ENCODE measurements at places on chromosomes 5 and 9.

GRCh38 chr5:134125039-134126015 lies 10.8 kb downstream of the TCF7 start:
- H3K4me3 ChIP-seq = no peak overlapping the region
- H3K27me3 ChIP-seq = no peaks in the 10 kb centered on the region
- DNase-seq = no peak
- peaks cover 13% of the 10 kb centered on the region for H3K4me1 ChIP-seq
- no peak overlapping the region for H3K27ac ChIP-seq

DNA sequence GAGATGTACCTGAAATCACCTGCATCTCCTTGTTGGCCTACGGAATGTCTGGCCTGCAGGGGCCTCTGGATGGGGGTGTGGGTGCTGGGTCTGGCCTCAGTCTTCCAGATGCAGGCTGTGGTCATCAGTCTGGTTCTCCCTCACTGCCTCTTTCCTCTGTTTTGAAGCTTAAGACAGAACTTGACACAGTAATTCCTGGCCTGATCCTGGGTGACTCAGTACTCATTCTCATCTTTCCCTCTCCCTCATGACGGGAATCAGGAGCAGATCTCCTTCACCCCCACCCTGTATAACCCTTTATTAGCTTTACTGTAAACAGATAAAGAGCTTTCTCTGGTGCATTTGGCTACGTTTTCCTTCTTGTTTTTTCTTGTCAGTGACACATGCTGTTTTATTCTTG lies 89.3 kb upstream of the ADAMTS16 start:
- H3K4me3 ChIP-seq = no peak overlapping the region
- peaks cover 10% of the 10 kb centered on the region for H3K27me3 ChIP-seq
- no peak for DNase-seq
- no peaks in the 10 kb centered on the region for H3K4me1 ChIP-seq

GRCh38 chr5:50855001-50855400 lies 188.6 kb downstream of the PARP8 start:
- DNase-seq = no peak
- no peak overlapping the region for H3K4me3 ChIP-seq
- H3K27ac ChIP-seq = no peak overlapping the region
- H3K4me1 ChIP-seq = peaks cover 11% of the 10 kb centered on the region

DNA sequence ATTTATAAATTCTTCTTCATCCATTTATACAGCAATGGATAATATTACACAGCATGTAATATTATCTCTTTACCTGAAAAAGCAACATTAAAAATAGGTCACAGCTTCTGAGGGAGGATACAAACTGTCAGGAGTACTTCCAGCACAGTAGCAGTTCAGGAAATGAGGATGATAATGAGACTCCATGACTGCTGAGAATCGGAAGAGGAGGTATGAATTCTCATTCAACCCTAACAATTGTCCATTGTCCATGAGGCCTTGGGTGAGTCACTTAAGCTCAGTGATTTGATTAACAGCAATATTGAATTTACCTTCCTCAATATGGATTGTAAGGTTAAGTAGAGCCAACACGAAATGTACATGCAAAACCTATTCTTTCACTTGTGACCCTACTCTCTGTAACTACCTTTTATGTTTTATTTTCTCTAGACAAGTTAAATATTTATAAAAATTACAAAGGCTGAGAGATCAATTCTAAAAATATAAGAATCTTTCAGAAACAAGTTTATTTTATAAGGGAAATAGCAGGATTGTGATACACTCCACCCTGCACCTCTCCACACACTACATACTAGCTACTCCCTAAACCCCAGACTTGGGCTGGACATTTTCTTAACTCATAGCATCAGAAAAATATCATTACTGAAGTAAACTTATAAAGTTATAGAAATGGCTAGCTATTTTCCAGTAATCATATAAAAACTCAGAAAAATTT lies 159.1 kb upstream of the ACOT12 start:
- H3K27me3 ChIP-seq = no peaks in the 10 kb centered on the region
- H3K36me3 ChIP-seq = peaks cover 23% of the 10 kb centered on the region
- no peak for DNase-seq

- no peak for DNase-seq
- H3K4me3 ChIP-seq = no peak overlapping the region
- H3K27me3 ChIP-seq = no peaks in the 10 kb centered on the region
These were observed 34.5 kb upstream of the FAM151B start for GRCh38 chr5:80453366-80453765.

- DNase-seq = no peak
- H3K27me3 ChIP-seq = peaks cover 3% of the 10 kb centered on the region
- no peaks in the 10 kb centered on the region for H3K4me1 ChIP-seq
- H3K27ac ChIP-seq = no peak overlapping the region
- no peak overlapping the region for H3K4me3 ChIP-seq
These were observed 6.4 kb upstream of the MSX2 start for GRCh38 chr5:174717826-174718455.

DNA sequence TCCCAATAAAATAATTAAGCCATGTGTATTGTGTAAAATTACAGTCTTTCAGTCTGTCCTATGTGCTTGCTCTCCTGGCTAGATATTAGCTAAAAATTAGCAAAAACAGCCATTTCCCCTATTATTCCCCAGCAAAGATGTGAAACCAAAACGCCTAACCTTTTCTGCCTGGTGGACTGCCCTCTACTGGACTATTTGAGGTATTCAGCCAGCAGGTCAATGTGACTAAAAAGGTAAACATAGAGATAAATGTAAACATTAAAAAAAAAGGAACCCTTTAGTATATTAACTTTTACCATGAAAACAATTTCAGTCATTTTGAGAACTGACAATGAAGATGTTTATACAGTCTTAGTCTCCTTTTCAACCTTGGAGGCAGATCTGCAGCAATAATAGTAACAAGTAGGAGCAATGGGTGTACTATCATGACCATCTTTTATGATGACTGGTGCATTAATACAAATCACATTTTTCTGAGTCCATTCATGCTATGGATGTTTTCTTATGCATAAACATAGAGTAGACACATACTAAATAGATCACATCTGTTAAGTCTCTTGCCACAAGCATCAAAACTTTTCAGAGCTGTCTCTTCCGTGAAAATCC lies 10.1 kb downstream of the ATG12 start:
- no peaks in the 10 kb centered on the region for H3K27me3 ChIP-seq
- H3K36me3 ChIP-seq = peaks cover 72% of the 10 kb centered on the region
- peak; percentile 36 for DNase-seq
- H3K27ac ChIP-seq = no peak overlapping the region
- H3K4me3 ChIP-seq = no peak overlapping the region
- H3K4me1 ChIP-seq = no peaks in the 10 kb centered on the region

DNA sequence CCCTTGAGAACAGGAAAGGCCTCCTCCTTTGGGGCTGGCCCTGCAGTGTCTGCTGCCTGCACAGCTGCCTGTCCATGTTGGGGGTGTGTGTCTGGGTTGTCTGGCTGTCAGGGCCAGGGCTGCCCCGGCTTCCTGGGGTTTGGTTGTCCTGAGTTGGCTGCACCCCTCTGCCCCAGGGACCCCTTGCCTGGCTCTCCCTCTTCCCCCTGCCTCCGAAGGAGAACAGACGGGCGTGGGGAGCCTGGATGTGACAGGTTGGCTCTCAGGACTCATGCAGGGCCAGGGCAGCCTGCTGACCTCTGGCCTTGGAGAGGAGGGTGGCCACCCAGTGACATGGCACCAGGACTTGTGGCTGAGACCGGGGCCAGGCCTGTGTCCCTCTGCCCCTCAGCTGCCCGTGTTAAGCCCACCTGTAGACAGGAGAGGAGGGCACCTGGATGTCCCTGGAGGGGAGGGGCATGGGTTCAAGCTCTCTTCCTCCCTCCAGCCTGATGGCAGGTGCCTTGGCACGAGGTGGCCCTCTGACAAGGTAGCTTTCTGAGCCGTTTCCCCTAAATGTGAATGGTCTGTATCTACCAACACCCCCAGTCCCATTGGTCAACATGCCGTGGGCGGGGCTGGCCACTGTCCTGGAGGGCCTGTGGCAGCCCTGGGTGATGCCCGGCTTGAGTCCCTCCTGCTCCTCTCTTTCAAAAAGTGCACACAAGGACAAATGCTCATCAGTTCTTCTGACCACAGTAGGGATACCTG lies 34.9 kb downstream of the WNK2 start:
- no peaks in the 10 kb centered on the region for H3K4me1 ChIP-seq
- H3K36me3 ChIP-seq = no peaks in the 10 kb centered on the region
- no peak overlapping the region for H3K4me3 ChIP-seq
- no peak for DNase-seq
- H3K27ac ChIP-seq = no peak overlapping the region

DNA sequence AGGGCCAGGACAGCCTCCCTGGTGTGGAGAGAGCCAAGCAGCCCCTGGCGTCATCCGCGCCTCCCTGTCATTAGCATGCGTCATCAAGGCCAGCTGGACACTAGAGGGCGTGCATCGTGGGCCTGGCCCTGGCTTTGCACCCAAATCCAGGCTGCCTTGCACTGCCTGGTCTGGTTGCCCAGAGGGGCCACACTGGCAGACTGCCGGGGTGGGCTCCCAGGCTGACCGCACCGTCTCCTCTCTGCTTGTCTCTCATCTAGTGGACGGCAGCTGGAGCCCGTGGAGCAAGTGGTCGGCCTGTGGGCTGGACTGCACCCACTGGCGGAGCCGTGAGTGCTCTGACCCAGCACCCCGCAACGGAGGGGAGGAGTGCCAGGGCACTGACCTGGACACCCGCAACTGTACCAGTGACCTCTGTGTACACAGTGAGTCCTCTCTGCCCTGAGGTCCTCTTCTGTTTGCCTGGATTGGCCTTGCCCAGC lies 29.0 kb downstream of the HK3 start:
- H3K4me3 ChIP-seq = peak overlapping the region; percentile 32
- 0 out of 2 replicates have a peak, but pooled peaks cover under 1% of the 10 kb centered on the region for H3K4me1 ChIP-seq
- H3K27me3 ChIP-seq = peaks cover 5% of the 10 kb centered on the region
- H3K36me3 ChIP-seq = no peaks in the 10 kb centered on the region
- H3K27ac ChIP-seq = no peak overlapping the region
- DNase-seq = no peak

GRCh38 chr5:63439537-63439936 lies 522.7 kb downstream of the HTR1A start:
- H3K27me3 ChIP-seq = no peaks in the 10 kb centered on the region
- H3K36me3 ChIP-seq = no peaks in the 10 kb centered on the region
- no peak overlapping the region for H3K4me3 ChIP-seq
- no peak for DNase-seq
- H3K27ac ChIP-seq = no peak overlapping the region
- no peaks in the 10 kb centered on the region for H3K4me1 ChIP-seq

- no peaks in the 10 kb centered on the region for H3K27me3 ChIP-seq
- DNase-seq = no peak
- H3K36me3 ChIP-seq = no peaks in the 10 kb centered on the region
These were observed 97.4 kb upstream of the CLINT1 start for GRCh38 chr5:157956271-157956885.

DNA sequence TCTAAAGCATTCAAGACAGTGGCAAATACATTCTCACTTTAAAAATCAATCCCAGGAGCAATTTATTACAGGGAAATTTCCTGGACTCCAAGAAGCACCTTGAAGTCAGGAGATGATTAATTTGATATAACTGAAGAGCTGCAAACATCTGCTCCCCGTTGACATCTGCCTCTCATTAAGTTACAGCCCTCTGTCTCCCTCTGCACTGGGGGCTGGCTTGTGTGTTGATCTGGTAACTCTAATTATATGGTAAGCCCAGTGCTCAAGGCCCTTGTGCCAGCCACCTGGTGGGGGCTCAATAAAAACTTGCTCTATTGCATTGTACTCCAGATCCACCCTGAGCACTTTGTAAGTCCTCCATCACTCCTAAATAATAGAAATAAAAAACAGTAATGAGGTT lies 131.1 kb upstream of the ZNF462 start:
- no peak overlapping the region for H3K4me3 ChIP-seq
- no peaks in the 10 kb centered on the region for H3K27me3 ChIP-seq
- no peak for DNase-seq
- no peaks in the 10 kb centered on the region for H3K36me3 ChIP-seq
- no peak overlapping the region for H3K27ac ChIP-seq

GRCh38 chr5:143182901-143183820 lies 220.3 kb downstream of the NR3C1 start:
- H3K36me3 ChIP-seq = no peaks in the 10 kb centered on the region
- no peaks in the 10 kb centered on the region for H3K4me1 ChIP-seq

DNA sequence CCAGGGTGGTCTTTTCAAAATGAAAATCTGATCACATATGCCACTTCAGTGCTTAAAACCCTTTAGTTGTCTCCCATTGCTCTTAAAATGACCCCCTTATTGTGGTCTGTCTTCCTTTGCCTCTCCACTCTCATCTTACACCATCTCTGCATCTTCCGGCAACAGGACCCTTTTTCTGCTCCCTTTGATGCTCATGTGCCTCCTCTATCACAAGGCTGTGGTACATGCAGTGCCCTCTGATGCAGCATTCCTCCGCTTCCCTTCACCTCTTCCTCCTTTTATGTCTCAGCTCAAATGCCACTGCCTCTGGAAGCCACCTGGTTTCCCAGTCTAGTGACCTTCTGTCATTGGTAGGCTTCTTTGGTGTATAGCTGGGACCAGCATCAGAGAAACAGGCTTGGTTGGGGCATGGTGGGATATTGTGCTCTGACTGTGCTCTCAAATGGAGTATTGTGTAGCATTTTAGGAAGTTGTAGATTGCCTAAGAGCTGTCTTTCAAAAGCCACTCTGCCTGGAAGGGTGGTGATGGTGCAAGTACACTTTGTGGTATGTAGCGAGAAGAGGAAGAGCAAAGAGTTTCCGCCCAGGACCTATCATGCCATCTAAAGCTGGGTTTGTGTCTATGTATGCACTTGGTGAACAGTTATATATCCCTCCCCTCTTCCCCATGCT lies 28.1 kb downstream of the ARHGAP26 start:
- no peaks in the 10 kb centered on the region for H3K36me3 ChIP-seq
- no peaks in the 10 kb centered on the region for H3K27me3 ChIP-seq
- peak; percentile 73 for DNase-seq

GRCh38 chr5:60541980-60542379 lies 158.0 kb downstream of the DEPDC1B start:
- no peak overlapping the region for H3K4me3 ChIP-seq
- H3K4me1 ChIP-seq = no peaks in the 10 kb centered on the region
- H3K27me3 ChIP-seq = no peaks in the 10 kb centered on the region
- H3K36me3 ChIP-seq = no peaks in the 10 kb centered on the region
- no peak overlapping the region for H3K27ac ChIP-seq

GRCh38 chr5:8418049-8418426 lies 549.1 kb downstream of the MTRR start:
- no peaks in the 10 kb centered on the region for H3K36me3 ChIP-seq
- no peak for DNase-seq
- H3K27ac ChIP-seq = no peak overlapping the region
- no peak overlapping the region for H3K4me3 ChIP-seq

GRCh38 chr9:77099388-77099787 lies 77.9 kb upstream of the VPS13A start:
- H3K27me3 ChIP-seq = no peaks in the 10 kb centered on the region
- no peak overlapping the region for H3K4me3 ChIP-seq
- no peak for DNase-seq
- H3K36me3 ChIP-seq = no peaks in the 10 kb centered on the region
- no peak overlapping the region for H3K27ac ChIP-seq
- no peaks in the 10 kb centered on the region for H3K4me1 ChIP-seq

GRCh38 chr5:97624886-97625285 lies 441.8 kb upstream of the RIOK2 start:
- H3K27me3 ChIP-seq = no peaks in the 10 kb centered on the region

DNA sequence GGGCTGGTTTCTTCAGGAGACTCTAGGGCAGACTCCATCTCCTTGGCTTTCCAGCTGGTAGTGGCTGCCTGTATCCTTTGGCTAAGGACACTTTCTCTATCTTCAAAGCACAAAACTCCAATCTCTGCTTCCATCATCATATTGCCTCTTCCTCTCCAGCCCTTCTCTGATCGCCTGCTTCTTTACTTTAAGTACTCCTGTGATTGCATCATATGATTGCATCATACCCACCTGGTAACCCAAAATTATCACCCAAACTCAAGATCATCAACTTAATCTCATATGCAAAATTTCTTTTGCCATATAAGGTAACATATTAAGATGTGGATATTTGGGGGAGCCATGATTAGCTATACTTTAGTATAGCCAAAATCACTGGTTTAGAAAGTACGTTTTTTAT lies 1092.6 kb upstream of the CDH6 start:
- H3K27ac ChIP-seq = no peak overlapping the region
- H3K4me1 ChIP-seq = no peaks in the 10 kb centered on the region
- no peaks in the 10 kb centered on the region for H3K36me3 ChIP-seq
- H3K27me3 ChIP-seq = no peaks in the 10 kb centered on the region
- DNase-seq = no peak
